ENCODE measurements at places on chromosomes 2 and 18. TPM values are rescaled to one million over a fixed set of nuclear protein-coding genes. Genes with fewer than 3 reads are reported as not detected.

The RSAD2 gene
- total RNA-seq, result 0.45 TPM

The ARHGEF4 gene
- total RNA-seq, result 106 TPM

The COL5A2 gene
- total RNA-seq, result 19.3 TPM

The MOCOS gene
- 6.2 TPM for total RNA-seq
